ENCODE measurements at places on chromosomes 2 and 18.

GRCh38 chr2:236633775-236634560 lies 64.3 kb downstream of the ACKR3 start:
- DNase-seq: no peak

DNA sequence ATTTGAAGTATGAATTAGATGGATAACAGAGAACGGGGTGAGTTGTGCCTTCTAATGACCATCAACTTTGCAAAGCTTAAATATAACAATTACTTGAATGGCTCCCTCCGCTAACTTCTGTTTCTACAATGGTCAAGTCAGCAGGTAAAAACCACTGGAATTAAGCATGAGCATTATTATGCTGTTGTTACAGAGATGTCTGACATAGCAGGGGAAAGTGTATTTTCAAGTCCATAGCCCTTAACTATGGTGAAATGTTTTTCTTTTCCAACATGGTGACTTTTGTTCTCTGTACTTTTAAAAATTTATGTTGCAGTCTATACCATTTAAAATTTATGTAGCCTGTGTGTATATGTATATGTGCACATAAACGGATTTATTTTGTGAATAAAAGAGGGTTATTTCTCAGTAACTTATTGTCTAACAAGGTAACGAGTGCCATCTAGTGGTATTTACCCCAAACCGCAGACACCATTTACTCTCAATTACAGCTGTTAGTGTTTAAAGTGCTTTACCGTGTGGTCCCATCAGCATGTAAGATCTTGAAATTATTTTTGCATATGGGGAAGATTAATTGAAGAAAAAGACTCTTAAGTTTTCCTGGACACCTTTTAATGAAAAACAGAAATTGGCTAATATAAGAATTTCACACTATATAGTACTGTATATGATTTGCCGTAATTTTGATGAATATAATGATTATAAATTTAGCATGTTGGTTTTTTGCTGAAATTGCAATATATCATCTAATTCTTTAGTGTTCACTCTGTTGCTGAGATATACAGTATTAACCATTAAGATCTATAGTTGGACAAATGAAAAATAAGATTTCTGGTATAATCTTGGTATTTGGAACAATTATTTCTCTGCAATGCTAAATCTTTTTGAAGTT lies 78.2 kb downstream of the UBE2E3 start:
- DNase-seq: peak; percentile 47

GRCh38 chr2:213199871-213200270 lies 48.5 kb upstream of the IKZF2 start:
- DNase-seq: peak; percentile 71

DNA sequence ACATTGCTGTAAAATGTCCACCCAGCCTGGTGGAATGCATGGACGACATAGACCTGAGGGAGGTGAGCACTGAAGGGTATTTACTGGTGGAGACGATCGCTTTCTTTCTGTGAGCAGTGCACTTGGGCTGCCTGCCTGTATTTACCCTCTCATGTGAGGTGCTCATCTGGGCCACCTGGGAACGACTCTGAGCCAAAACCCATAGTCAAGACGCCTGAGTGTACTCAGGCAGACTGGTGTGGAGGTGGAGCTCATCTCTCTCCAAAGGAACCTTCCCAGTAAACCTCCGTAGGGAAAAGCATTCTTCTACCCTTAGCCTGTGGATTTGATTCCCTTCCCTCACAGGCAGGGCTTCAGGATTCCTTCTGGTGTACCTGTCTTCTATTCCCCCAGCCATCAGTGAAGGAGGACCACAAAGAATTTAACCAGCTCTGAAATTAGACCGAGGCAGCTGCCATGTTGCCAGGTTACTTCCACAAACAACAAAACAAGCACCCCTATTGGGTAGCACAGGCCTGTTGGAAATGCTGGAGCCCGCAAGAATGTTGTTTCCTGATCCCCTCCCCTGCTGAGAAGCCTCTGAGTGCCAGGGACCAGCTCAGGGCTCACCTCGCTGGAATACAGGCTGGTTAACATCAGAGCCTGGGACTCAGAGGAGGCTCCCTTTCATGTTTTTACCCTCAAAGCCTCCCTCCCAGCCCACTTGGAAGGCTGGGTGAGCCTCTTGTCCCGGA lies 47.5 kb upstream of the TXNDC2 start:
- DNase-seq: no peak

DNA sequence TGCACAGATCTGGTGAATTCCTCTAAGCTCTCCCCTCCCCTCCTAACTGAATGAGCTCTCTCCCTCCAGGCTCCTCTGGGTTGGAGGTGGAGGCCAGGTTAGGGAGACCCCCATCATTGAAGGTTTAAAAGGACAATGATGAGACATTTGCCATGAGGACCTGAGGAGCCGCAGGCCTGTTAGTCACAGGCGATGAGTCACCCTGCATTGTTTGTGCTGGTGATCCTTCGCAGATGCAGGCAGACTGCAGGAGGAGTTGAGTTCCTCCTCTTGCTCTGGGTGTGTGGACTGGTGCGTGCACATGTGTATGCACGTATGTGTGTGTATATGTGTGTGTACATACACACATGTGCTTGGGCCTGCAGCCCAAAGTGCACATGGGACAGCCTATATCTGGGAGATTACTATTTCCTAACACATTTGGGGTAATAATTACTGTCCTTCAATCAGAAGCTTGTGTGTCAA lies 42.0 kb downstream of the MCFD2 start:
- DNase-seq: peak; percentile 86
